SIG-M5 (cell line): ENCODE measurements at places on chromosomes 7 and 10.

DNA sequence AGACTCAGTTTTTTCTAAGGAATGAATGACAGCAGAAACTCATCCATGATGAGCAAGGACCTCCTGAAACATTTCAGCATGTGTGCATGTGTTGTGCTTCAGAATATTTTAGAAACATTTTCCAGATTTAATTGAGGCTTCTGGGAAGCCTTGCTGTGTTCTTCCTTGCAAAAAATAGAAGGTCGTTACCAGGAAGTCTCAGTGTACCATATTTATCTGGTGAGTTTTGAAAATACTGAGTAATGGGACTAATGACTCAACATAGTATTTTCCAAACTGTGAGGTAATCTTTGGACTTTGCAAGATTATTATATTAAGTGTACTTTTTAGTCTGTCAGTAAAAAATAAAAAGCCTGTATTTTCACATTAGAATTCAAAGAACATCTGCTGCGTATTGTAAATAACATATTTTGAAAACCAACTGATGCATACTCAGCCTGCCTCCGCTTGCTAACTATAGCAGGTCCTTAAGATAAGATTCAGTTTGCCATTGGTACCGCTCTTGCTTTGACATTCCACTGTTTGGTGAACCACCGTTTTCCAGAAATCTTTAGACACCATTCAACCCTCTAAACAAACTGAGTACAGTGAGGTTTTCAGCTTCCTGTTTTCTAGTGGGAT lies 739.6 kb upstream of the GALNT17 start:
- no peak for DNase-seq

DNA sequence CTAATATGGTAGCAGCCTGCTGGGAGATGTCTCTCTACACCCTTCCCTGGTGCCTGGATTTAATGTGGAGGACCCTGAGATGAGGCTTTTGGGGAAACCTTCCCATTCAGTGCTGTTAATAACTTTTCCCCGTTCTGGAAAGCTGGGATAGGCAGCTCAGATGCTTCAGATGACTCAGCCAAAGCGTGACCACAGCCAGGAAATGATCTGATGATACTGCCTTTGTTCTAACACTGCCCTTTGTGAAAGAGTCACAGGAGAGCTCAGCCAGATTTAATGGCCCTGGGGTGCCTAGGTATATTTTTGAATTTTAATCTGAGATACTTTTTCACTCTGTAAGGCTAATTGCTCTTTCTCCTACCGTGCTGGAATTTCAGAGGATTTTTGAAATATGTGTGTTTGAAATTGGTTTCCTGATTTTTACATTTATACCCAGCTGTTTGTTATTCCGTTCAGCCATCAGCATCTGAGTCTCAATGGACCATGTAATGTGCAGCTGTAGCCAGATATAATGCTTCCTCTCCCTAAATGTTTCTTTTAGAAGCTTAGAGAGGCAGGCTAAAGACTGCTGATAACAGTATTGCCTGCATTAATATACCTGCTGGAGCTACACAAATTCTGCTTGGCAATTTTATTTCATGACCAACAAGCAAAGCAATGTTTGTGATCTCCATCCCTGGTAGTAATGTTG lies 17.8 kb downstream of the CELF2 start:
- no peak for DNase-seq

GRCh38 chr10:16258291-16259040 lies 178.3 kb upstream of the PTER start:
- no peak for DNase-seq

DNA sequence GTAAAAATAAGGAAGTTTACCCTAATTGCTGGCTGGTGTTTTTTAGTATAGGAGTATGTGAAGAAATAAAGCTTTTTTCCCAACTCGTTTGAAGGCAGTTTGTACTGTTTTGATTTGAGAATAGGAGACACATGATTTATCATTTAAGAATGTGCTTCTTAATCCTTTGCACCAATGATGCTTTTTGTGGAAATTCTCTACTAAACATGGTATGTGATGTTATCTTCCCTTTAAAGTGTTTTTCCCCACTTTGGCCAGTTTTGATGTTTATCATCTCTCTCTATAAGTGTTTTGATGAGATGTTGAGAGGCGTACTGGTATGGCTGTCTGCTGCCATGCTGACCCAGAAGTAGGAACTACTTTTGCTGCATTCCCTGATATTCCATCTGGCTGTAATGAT lies 85.1 kb downstream of the SUGCT start:
- no peak for DNase-seq

DNA sequence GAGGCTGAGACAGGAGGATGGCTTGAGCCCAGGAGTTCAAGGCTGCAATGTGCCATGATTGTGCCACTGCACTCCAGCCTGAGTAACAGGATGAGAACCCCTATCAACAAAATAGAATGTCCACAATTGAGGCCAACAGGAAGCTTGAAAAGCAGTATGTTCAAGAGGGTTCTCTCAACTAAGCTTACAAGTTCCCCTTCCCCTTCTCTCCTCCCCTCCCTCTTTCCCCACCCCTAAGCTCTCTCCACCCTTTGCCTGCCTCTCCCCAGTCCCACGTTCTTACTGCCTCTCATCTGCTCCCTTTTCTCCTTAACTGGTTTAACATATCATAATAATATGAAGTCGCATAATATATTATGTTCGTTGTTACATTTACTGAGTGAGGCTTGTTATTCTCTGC lies 35.4 kb downstream of the KIAA1549 start:
- no peak for DNase-seq

DNA sequence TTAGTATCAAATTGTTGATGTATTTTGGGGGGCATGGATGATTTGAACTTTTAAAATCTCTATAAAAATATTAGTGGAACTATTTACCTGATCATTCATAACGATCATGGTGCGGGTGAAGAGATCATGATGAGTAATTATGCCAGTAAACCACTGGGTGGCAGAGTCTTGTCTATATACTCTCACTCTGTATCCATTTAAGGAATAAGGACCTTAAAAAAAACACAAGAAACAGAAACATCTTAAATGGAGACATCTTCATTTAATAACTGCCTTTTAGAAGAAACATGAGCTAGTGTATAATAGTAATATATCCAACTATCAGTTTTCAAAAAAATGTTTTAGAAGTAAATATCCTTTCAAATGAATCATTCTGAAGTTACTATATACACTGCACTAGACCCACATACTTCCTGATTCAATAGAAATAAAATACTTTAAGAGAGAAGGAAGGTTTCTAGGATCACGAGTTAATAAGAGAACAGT lies 84.0 kb downstream of the NRBF2 start:
- no peak for DNase-seq
